Stimulated activated CD4-positive, alpha-beta T cell treated with anti-CD3 and anti-CD28 coated beads, Interleukin-1b, Interleukin-23, amount 100 ng/mL, for 24 hours (primary cell): ENCODE measurements at places on chromosomes 2 and 18.

GRCh38 chr2:160510617-160511016 lies 17.0 kb upstream of the RBMS1 start:
- no peak for DNase-seq

DNA sequence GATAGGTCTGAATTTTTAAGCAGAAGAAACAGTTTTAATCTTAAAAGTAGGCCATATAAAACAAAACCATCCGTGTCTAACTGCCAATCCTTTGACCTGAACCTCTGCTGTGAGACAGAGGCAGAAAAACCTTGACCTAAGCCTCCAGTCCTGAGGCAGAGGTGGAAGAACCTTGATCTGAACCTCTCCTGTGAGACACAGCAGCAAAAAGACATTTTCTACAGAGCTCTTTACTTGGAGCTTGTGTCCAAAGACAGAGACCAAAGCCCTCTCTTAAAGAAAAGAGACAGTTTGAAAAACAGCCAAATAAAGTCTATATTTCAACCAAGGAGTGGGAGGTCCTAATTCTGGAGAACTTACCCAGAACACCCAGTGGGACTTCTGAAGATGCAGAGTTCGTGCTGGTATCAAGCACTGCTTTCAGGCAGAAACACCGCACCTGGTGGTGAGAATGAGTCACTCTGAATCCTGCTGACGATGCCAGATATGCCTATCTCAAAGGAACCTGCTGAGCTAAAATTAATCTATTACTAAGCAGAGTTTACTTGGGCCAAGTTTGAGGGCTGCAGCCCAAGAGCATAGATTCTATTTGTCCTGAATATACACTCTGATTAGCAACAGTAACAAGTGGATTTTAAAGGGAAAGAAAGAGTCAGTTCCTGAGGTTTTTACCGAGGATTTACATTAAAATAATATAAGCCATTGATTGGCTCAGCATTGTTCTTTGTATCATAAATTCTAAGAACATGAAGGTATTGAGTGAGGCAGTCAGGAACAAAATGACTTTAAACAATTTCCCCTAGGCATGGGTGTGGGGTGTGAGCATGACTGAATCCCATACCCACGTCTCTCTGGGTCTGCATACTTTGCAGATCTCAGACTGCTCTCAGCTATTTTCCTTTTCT lies 806.4 kb downstream of the TRIB2 start:
- no peak for DNase-seq

GRCh38 chr2:196171946-196172345 lies 568 bp upstream of the STK17B start:
- no peak for DNase-seq

GRCh38 chr2:198242093-198242492 lies 437.7 kb downstream of the PLCL1 start:
- DNase-seq, result no peak

GRCh38 chr2:127048618-127048935 lies 58.4 kb downstream of the BIN1 start:
- DNase-seq, result no peak

DNA sequence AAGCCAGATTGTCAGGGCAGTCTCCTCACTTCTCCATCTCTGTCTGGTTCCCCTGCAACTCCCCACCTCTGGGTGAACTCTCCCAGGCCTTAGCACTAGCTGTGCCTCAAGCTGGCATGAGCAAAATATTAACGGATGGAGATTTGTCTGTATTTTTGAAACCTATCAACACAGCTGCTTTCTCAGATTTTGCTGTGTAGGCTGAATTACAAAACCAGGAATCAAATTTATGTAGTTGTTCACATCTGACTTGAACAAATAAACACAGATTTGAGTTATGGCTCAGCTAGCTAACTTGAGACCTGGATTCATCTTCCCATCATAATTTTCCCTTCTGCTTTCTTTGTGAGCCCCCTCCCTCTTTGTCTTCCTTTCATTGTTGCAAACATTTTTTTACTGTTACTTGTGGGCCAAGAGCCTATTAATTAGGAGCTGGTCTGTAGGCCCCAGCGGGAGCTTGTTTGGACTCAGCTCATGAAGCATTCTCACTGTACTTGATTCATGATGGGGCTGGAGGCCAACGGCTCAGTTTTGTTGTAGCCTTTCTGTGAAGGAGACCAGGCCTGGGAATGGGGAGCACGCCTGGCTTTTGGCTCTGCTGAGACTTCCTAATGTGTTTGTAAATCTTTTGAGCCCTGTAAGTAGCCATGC lies 164.1 kb upstream of the GATA6 start:
- no peak for DNase-seq

GRCh38 chr2:43041661-43042360 lies 184.6 kb downstream of the ZFP36L2 start:
- DNase-seq, result no peak

DNA sequence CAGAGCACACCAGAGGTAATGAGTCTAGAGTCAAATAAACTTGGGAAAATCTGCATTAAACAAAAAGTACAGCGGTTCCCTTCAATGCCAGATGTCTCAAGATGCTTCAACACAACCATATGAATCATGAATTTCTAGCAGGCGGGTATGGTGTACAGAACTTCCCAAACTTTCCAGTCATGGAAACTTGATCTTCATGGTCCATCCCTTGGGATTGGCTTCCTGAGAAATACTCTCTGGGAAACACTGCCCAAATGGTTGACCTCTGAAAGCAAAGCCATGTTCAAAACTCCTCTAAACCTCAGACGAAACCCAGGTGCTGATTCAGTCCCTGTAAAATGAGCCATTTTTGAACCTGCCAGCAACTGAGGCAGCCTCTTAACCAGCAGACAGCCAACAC lies 16.4 kb upstream of the TMEM247 start:
- no peak for DNase-seq

GRCh38 chr2:36478332-36478738 lies 119.6 kb downstream of the FEZ2 start:
- no peak for DNase-seq

- DNase-seq, result no peak
Measured at GRCh38 chr2:126891681-126892500, 6.8 kb upstream of the TEX51 start.

GRCh38 chr2:45755585-45756335 lies 104.3 kb downstream of the PRKCE start:
- DNase-seq, result no peak

GRCh38 chr2:12457831-12458230 lies 258.9 kb upstream of the TRIB2 start:
- no peak for DNase-seq

DNA sequence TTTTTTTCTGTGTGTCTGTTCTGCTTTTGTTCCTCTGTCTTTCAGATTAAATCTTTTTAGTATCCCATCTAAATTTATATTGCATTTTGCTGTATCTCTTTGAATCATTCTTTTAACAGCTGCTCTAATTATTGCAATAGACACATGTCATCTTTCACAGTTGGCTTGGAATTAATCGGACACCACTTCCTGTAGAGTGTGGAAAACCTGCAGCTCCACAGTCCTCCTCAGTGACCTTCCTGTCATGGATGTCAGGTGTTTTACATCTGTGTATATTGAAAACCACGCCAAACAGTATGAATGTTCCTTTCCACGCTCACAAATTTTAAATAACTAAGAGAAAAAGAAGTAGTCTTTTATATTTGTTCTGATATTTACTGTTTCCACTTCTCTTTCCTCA lies 135.3 kb downstream of the PXDN start:
- DNase-seq, result no peak

DNA sequence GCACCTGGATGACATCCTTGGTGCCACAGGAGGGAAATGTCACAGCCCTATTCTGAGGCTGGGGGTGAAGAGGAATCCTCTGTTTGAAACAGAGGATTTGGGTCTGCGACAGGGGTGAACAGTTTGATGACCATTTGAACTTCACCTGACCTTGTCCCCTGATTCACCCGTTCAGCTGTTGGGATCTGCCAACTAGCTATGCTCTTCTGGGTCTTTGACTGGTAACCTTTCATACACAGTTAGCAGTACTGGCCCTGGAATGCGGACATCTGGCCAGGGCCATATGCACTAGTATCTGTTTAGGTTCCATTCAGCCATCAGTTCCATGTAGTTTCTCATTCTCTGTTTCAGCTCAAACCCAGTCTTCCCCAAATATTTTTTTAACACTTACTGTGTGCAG lies 72.6 kb upstream of the MCFD2 start:
- DNase-seq, result no peak

GRCh38 chr18:51510020-51510419 lies 312.5 kb upstream of the MEX3C start:
- no peak for DNase-seq

DNA sequence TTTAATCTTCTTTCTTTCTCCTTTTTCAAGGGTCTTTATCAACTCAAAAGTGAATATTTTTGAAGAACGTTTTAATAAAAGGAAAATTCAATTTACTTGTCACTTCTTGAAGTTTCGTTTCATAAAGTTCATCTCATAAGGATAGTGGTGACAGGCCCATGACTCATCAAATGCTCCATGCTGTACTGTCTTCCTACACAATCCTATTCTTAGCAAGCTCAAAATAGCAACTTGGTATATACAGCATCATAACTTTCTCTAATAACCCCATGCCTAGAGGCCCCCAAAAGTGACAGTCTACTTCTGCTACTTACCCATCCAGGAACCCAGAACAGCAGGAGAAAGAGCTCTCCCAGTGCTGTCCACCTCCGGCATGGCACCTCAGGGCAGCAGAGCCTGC lies 7.7 kb downstream of the FBXO15 start:
- DNase-seq, result peak; percentile 31

GRCh38 chr2:36797324-36798070 lies 101.0 kb downstream of the VIT start:
- DNase-seq, result no peak

DNA sequence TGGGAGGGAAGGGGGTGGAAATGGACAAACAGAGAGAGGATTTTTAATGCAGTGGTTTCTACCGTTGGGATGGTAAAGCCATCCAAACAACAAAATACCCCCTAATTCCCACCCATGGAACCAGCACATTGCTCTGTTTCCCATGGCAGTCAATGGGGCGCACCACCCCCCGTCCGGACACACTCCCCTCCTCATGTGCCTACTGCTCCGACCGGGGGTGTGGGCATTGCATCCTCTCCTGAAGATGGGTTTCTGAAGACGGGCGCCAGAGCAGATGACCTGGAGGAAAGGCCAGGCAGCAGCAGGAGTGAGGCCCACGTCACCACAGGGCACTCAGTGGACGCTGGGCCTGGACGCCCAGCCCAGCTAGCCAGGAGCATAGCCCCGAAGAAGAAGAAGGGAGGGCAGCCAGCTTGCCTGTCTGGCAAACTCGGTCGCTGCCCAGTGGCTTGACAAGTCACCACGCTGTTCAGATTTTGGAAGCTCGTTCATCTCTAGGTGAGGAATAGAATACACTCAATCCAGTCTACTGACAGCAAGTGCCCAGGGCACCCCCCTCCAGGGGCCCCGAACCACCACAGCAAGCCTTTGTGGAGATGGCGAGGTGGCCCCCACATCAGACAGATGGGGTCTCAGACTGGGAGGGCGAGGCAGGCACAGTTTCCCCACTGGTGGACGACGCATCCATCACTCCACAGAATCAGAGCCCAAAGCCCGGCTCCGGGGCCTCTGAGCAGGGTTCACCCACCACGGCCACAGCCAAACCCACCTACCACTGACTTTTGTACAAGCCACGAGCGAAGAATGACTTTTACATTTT lies 296.2 kb upstream of the SALL3 start:
- no peak for DNase-seq

GRCh38 chr2:126949775-126950174 lies 51.1 kb downstream of the TEX51 start:
- no peak for DNase-seq

DNA sequence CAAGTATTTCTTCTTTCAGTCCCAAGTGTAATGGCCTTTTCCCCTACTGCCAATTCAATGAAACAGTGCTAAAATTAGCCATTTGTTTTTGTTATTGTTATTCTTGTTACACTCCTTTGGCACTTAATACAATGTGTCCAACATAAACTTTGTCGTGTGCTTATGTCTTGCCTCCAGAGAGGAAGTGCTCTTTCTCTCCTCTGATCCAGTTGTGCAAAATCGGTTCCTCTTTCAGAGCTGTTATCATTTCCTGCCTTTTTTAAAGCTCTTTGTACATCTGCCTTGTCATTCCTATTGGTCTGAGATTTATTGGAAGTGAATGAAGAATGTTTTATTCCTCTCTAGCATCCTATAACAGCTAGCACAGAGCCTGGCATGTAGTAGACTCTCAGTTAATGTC lies 623.2 kb upstream of the ID2 start:
- DNase-seq, result no peak

DNA sequence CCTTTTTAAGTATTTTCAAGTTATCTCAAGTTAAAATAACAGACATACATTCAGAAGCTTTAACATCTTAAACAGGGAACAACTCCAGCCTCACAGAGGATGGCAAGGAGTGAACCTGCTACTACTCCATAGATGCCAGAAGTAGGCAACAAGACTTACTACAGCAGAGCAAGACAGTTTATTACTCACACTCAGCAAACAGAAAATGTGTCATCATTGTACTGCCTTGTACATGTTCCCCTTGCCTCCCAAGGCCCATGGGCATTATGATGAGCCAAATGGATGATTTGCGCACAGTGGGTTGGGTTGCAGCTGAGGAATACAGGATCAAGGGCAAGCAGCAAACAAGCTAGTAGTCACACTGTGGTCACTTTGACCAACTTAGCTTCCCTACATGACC lies 80.6 kb upstream of the VRK2 start:
- no peak for DNase-seq

DNA sequence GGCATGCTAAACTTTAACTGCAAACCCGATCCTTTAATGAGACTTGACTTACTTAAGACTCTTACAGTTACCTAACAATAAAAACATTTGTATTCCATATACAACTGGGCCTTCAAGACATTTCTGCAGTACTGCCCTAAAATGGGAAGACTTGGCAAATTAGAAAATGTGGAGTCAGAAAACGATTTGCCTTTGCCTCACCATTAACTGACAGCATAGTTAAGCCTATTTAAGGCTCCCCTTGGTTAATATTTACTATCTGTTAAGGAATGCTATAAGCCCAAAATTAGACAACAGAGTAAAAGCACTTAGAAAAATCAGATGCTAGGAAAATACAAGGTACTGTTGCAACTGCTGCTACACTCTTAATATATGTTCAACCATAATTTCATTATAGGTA lies 18.7 kb downstream of the TYW5 start:
- DNase-seq, result no peak

DNA sequence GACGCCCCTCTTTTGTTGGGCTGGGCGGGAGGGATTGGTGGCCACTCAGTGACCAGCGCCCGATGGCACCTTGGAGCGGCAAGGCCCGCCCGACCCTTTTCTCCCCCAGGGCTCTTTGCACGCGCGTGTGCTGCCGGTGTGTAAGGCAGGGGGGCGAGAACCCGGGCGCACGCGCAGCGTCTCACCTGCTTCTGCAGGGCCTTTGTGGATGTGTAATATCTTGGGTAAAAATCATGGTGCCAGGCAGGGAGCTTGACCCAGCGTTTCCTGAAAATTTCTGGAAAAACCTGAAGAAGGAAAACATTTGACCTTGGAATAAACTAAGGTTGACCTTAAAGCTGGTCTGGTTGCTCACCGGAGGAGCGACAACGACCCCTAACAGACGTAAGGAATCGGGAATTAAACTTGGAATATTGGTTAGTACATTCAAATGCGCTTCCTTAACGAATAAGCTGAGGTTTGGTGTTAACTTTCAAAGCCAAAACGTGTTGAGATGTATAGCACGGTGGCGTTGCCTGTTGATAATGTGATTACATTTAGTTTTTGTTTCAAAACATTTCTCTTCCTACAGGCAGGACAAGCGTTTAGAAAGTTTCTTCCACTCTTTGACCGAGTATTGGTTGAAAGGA lies 438 bp downstream of the HSPE1 start:
- no peak for DNase-seq
